Immature natural killer cell (primary cell): ENCODE measurements at places on chromosomes 6 and 20. TPM values are rescaled to one million over a fixed set of nuclear protein-coding genes. Genes with fewer than 3 reads are reported as not detected.

ROS1 gene
- not detected for polyA plus RNA-seq

LAMA5 gene
- 0.30 TPM for polyA plus RNA-seq

MED23 gene
- polyA plus RNA-seq: 18.0 TPM

DUSP15 gene
- polyA plus RNA-seq: not detected

SFTA2 gene
- polyA plus RNA-seq: not detected

GPR63 gene
- not detected for polyA plus RNA-seq

PAK5 gene
- not detected for polyA plus RNA-seq

DCDC2 gene
- polyA plus RNA-seq: not detected

CAPN11 gene
- polyA plus RNA-seq: not detected

TM9SF4 gene
- polyA plus RNA-seq: 42.9 TPM

EPHA7 gene
- polyA plus RNA-seq: not detected

OVOL2 gene
- polyA plus RNA-seq: not detected

EFCAB8 gene
- not detected for polyA plus RNA-seq

RRP36 gene
- polyA plus RNA-seq: 81.4 TPM

ANKRD6 gene
- 0.06 TPM for polyA plus RNA-seq

FAM229B gene
- polyA plus RNA-seq: 3.7 TPM

PTCRA gene
- not detected for polyA plus RNA-seq

HUS1B gene
- 0.29 TPM for polyA plus RNA-seq

SIRPD gene
- 0.35 TPM for polyA plus RNA-seq

SIRPB2 gene
- polyA plus RNA-seq: 0.95 TPM

TLDC2 gene
- polyA plus RNA-seq: not detected

NRSN2 gene
- 8.9 TPM for polyA plus RNA-seq

RBBP8NL gene
- not detected for polyA plus RNA-seq

TSBP1 gene
- not detected for polyA plus RNA-seq

OXT gene
- not detected for polyA plus RNA-seq

FKBP1C gene
- polyA plus RNA-seq: 0.21 TPM

RIPOR3 gene
- 1.2 TPM for polyA plus RNA-seq

HLA-DPB1 gene
- polyA plus RNA-seq: 296 TPM

TPX2 gene
- polyA plus RNA-seq: 1.2 TPM

SLC22A7 gene
- polyA plus RNA-seq: not detected

TGM3 gene
- not detected for polyA plus RNA-seq

RNF144B gene
- 1.1 TPM for polyA plus RNA-seq

GGTLC1 gene
- polyA plus RNA-seq: not detected

CAP2 gene
- polyA plus RNA-seq: not detected

PACRG gene
- not detected for polyA plus RNA-seq

ASIP gene
- not detected for polyA plus RNA-seq

FAXC gene
- not detected for polyA plus RNA-seq

BIRC7 gene
- not detected for polyA plus RNA-seq

PPP1R3G gene
- polyA plus RNA-seq: not detected

CRISP3 gene
- not detected for polyA plus RNA-seq
